Activated CD4-positive, alpha-beta T cell treated with anti-CD3 and anti-CD28 coated beads, Interleukin-2, amount 50 U/mL, for 48 hours (primary cell): ENCODE measurements at places on chromosomes 1 and 21.

GRCh38 chr1:210457568-210457967 is 128.9 kb downstream of the HHAT start:
- no peak for DNase-seq

GRCh38 chr1:178877896-178878295 is 7.0 kb upstream of the ANGPTL1 start:
- DNase-seq: no peak

- DNase-seq: no peak
These were observed 73.1 kb upstream of the CACHD1 start for GRCh38 chr1:64396817-64397216.

- no peak for DNase-seq
These were observed 294.1 kb upstream of the KAZN start for GRCh38 chr1:14304381-14304865.
